ENCODE measurements at places on chromosomes 13 and 19. TPM values are rescaled to one million over a fixed set of nuclear protein-coding genes. Genes with fewer than 3 reads are reported as not detected.

DNA sequence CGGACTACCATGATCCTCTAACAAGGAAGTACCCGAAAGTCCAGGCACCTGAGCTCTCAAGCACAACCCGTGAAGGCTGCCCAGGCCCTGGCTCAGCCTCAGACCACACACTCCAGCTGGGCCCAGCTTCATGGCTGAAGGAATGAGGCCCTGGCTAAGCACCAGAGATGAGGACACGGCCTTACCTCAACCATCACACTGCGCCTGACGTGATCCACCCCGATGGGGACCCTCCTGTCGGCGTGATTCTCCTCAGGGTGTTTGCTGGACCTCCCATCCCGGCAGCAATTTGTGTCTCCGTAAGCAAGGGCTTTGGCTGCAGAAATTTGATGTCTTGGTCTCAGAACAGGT, 56.5 kb downstream of the F2RL3 start:
- H3K27me3 ChIP-seq: no peaks in the 10 kb centered on the region
- no peak overlapping the region for H3K4me3 ChIP-seq
- H3K4me1 ChIP-seq: no peaks in the 10 kb centered on the region
- no peak for DNase-seq
- no peak overlapping the region for H3K27ac ChIP-seq

DNA sequence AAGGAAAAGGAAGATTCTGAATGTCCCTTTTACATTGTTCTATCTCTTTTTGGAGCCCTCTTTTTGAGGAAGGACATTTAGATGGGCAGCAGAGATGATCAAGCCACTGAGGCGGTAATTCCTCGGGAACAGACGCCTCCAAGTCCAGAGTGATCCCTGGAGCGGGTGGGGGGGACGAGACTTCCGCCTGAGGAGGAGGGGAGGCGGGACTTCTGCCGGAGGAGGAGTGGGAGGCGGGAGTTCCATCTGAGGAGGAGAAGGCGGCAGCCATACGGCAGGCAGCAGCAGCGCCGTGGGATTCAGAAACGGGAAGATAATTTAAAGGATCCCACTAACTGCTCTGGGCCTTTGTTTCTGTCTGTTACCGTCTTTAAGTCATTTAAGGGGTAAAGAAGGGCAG, 37.6 kb upstream of the CD177 start:
- H3K27ac ChIP-seq: no peak overlapping the region
- no peaks in the 10 kb centered on the region for H3K36me3 ChIP-seq
- H3K27me3 ChIP-seq: no peaks in the 10 kb centered on the region
- H3K4me1 ChIP-seq: no peaks in the 10 kb centered on the region
- H3K4me3 ChIP-seq: no peak overlapping the region
- no peak for DNase-seq

GRCh38 chr19:45079063-45079910, at the start of gene GEMIN7:
Gene GEMIN7, plus strand, starts transcription at chr19:45079260. Its CDS starts 10,855 bp downstream, at chr19:45090115.
- no peaks in the 10 kb centered on the region for H3K27me3 ChIP-seq
- peak within 1 kb of the TSS; percentile 99 for H3K4me3 ChIP-seq
- peaks cover 6% of the 10 kb centered on the region for H3K4me1 ChIP-seq
- peaks cover 4% of the 10 kb centered on the region for H3K36me3 ChIP-seq
- peak within 1 kb of the TSS; percentile 53 for H3K27ac ChIP-seq

DNA sequence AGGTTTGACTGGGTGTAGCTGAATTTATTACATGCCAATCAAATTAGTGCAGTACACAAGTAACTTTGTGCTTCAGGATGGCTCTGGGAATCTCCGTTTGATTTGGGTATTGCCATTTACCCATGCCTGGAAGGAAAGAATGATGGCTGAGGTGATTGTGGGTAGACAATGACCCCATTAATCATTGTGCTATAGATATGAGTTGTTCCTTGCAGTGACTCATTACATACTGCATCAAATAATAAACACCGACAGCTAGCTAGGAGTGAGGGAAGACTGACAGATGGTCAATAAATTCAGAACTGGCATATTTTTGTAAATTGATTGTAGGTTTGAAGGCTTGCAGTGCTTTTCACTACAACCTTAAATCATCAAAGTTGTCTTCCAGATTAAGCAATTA, 1069.5 kb downstream of the DIAPH3 start:
- no peak overlapping the region for H3K4me3 ChIP-seq
- H3K27me3 ChIP-seq: no peaks in the 10 kb centered on the region
- no peak overlapping the region for H3K27ac ChIP-seq
- H3K36me3 ChIP-seq: no peaks in the 10 kb centered on the region
- H3K4me1 ChIP-seq: peaks cover 3% of the 10 kb centered on the region
- no peak for DNase-seq

GRCh38 chr13:37148501-37148900, 43.0 kb upstream of the CSNK1A1L start:
- H3K36me3 ChIP-seq: no peaks in the 10 kb centered on the region
- H3K4me3 ChIP-seq: no peak overlapping the region
- DNase-seq: no peak
- H3K27ac ChIP-seq: no peak overlapping the region
- H3K27me3 ChIP-seq: no peaks in the 10 kb centered on the region

DNA sequence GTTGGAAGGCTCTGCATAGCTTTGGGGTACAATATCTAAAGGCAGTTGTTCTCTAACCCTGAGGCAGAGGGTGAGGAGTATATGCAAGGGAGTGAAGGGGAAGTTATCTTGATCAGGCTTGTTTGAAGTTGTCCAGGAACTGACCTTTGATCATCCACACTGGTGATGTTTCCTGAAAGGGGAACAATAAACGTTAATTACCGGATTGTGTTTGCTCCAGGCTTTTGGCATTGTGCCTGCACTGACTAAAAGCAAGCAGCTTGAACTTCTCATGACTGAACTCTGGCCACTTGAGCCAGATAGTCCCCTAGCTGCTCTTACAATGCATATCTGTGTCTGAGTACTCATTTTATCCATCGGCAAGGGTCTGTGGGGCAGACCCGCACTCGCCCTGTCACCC, 27.0 kb upstream of the ZNF726 start:
- H3K27me3 ChIP-seq: no peaks in the 10 kb centered on the region
- H3K4me1 ChIP-seq: no peaks in the 10 kb centered on the region

DNA sequence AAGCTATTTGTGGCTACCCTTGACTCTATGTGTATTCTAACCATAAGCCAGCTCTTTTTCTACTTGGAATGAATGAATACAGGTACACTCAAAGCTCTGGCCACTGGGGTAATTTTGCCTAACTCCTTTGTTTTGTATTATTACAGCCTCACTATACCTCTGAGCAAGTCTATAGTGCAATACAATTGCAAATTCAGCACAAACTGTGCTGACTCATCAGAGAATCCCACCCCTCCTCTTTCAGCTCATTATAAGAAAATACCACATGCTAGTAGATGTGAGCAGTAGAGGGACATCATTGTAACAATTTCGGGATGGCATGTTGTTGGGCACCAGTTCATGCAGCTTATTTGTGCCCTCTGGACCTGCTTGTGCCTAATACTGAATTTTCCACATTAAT, 1382.2 kb downstream of the SLITRK5 start:
- DNase-seq: no peak
- no peaks in the 10 kb centered on the region for H3K36me3 ChIP-seq
- no peak overlapping the region for H3K27ac ChIP-seq
- no peaks in the 10 kb centered on the region for H3K4me1 ChIP-seq
- no peaks in the 10 kb centered on the region for H3K27me3 ChIP-seq

DNA sequence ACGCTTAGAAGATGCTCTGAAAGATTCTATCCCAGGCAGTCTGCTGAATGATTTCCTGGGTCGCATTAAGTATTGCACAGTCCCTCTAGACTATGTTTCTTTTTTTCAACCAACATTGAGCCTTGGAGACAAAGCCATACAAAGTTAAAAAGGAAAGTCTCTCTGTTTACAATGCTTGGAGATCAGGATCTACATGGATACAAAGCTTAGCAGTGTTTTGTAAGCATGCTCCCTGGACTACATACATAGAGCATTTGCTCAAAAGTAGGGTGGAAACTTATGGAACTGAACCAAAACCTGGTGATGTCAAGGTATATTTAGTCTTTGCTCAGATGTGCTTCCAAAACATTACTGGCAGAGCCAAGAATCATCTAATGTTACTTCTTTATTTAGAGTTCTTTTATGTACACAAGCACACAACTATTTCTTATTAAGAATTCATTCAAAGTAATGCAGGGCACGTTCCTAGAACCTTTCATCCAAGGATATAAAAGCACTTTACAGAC, 241.2 kb downstream of the ABCC4 start:
- no peak overlapping the region for H3K4me3 ChIP-seq
- H3K27me3 ChIP-seq: no peaks in the 10 kb centered on the region
- H3K36me3 ChIP-seq: peaks cover 5% of the 10 kb centered on the region
- no peak overlapping the region for H3K27ac ChIP-seq
- H3K4me1 ChIP-seq: no peaks in the 10 kb centered on the region

DNA sequence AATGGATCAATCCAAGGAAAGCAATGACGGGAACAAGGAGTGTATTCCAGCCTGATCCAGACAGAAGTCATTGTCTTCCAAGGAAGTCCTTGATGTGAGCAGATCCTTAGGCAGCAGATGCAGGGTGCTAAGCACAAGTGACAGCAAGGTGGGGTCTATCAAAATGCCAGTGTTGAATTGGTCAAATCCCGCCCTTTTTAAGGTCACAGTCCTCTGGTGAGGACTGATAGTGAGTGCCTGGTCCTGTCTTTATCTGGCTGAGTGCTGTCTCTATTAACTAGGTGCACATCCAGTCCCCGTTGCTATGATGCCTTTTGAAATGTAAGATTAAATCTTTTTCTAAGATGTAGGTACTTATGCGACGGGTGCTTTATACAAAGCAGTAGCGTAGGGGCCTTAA, 1.3 kb upstream of the LAMP1 start:
- no peaks in the 10 kb centered on the region for H3K4me1 ChIP-seq
- H3K4me3 ChIP-seq: no peak overlapping the region
- DNase-seq: no peak

DNA sequence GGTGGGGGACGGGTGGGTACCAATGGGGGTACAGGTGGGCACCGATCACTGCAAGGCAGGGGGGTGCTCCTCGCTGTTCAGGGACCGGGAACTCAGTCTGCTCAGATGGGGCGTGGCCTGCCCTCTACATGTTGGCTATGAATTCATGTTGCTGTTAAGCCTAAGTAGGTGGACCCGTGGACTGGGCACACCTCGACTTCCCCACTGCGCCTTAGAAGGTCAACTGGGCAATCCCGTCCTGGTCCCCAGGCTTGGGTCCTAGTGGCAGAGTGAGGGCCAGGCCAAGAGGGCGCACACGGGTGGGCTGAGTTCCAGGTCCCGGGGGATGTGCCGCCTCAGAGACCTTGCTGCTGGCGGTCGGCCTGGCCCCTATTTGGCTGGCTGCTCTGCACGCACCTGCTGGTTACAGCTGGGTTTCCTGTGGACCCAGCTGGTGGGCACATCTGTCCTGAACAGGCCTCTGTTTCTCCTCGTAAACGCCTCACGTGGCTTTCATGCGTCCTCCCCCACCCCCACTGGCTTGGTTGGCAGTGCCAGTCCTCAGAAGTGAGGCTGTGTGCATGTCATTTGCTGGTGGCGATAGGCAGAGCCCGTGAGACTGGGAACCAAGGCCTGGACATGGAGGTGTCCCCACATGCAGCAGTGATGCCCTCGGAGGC, 13.5 kb upstream of the ZNF554 start:
- H3K27me3 ChIP-seq: no peaks in the 10 kb centered on the region
- H3K27ac ChIP-seq: no peak overlapping the region
- peaks cover 22% of the 10 kb centered on the region for H3K36me3 ChIP-seq
- H3K4me1 ChIP-seq: no peaks in the 10 kb centered on the region
- no peak for DNase-seq

RUBCNL gene
- total RNA-seq: 4.1 TPM

LHB gene
- not detected for total RNA-seq
